ENCODE measurements at places on chromosomes 1 and 21.

GRCh38 chr1:247172996-247173395 is 1.2 kb upstream of the ZNF124 start:
- DNase-seq, result no peak

- DNase-seq, result no peak
Measured at GRCh38 chr1:5648410-5649165, 343.6 kb downstream of the NPHP4 start.

GRCh38 chr1:92701147-92701546 is 83.8 kb downstream of the EVI5 start:
- no peak for DNase-seq

- DNase-seq, result peak; percentile 49
Measured at GRCh38 chr1:93080179-93080823, 1.2 kb downstream of the MTF2 start.

GRCh38 chr1:191895462-191896058 is 262.7 kb upstream of the RGS18 start:
- DNase-seq, result no peak

DNA sequence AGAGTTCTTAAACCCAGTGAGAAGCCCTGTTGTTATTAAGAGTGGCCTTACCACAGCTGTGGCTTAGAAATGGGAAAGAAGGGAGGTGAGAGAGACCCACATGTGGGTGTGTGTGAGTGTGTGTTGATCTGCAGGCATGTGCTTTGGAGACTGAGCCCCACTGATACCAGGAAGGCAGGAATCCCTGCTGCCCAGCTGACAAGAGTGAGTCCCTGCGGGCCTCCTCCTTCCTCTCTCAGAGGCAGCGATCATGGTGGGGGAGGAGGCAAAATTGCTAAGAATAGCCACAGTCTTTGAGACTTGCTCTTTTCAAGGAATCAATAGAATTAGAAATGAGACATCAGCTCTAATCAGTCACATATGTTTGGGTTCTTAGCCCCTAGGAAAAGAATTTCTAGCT is 87.0 kb upstream of the WARS2 start:
- no peak for DNase-seq

DNA sequence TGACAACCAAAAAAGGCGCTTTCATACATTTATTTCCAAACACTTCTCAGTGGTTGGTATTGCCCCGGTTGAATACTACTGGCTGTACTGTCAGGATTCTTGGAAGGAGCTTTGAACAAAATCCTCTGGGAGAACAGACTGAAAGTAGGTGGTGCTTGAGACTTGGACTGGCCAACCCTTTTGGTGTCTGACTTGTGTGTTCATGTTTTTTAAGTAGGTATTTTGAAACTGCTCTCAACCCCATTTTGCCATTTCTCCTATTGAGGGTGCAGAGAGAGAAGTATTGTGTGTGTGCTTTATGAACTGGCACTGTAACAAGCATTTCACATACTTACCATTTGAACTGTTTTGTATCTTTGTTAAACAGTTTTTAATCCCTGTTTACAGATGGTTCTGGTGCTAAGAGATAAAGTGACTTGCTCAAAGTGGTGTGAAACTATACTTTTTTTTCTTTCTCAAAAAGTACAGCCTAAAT is 21.2 kb downstream of the ARID1A start:
- DNase-seq, result no peak

DNA sequence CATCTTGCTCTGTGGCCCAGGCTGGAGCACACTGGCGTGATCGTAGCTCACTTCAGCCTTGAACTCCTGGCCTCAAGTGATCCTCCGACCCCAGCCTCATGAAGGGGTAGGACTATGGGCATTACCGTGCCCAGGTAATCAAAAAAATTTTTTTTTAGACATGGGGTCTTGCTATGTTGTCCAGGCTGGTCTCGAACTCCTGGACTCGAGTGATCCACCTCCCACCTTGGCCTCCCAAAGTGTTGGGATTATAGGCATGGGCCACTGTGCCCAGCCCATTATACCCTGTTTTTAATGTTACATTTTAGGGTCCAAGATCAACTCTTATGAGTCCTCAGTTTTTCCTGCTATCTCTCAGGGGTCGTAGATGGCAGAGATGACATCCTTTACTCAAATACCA is 6.3 kb downstream of the MRAP start:
- DNase-seq, result no peak

DNA sequence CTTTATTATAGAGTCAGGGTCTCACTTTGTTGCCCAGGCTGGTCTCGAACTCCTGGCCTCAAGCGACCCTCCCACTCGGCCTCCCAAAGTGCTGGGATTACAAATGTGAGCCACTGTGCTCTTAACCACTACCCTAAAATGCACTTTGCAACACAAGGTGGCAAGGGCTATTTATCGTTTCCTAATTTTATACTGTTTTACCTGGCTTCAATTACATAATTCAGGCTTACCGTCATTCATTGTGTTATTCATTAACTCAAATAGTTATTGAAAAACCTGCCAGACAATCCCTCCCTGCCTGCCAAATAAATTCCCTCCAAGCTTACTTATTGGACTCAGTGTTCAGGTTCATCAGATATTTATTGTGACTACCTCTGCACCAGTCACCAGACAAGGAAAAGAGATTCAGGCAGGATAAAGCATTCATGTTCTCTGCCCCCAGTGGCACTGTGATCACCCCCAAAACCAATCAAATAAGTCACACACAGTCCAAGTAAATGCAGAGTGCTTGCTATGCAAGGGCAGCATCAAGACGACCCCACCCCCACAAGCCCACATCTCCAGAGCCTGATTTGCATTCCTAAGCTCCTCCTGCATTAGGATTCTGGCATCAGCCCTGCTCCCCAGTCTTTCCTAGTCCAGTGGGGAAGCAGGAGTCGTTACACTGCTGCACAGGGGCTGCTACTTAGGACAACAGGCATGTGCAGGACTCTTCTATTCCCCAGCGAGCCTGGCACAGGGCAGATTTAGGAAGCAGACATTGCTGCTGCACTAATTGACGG is 8.1 kb downstream of the PAQR7 start:
- DNase-seq, result no peak

DNA sequence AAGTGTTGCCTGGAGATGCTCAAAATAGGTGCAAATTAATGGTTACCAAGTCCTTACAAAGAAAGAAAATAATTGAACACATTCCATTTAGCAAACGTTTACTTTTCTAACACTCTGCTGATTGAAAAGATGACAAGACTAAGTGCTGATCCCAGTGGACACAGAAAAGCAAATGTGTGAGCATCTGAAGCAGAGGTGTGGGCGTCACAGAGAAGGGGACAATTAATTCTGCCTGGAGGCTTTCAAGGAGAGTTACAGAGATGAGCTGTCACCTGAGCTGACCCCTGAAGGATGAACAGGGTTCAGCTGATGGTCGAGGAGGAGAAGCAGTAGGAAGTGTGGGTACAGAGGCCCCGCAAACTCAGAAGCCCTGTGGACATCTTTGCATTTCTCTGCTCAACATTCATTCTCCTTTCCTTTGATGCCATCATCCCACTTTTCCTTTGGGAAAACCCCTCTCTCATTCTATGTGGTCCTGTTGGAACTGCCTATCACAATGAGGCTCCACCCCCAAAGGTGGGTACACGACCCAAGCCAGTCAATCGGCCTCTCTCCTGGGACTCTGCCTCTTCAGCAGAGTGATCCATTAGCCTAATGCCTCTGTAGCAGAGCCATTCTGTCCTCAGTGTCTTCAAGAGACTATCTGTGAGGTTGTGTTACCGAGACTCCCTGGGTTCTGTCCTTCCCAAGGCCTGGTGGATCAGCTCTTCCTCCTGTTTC is 17.2 kb upstream of the PLA2G2E start:
- no peak for DNase-seq

- DNase-seq, result no peak
Measured at GRCh38 chr21:34133802-34134201, 60.4 kb downstream of the MRPS6 start.

GRCh38 chr1:204979891-204980649 is 62.9 kb upstream of the CNTN2 start:
- no peak for DNase-seq

- DNase-seq, result no peak
Measured at GRCh38 chr1:29254346-29254745, 18.0 kb downstream of the PTPRU start.

DNA sequence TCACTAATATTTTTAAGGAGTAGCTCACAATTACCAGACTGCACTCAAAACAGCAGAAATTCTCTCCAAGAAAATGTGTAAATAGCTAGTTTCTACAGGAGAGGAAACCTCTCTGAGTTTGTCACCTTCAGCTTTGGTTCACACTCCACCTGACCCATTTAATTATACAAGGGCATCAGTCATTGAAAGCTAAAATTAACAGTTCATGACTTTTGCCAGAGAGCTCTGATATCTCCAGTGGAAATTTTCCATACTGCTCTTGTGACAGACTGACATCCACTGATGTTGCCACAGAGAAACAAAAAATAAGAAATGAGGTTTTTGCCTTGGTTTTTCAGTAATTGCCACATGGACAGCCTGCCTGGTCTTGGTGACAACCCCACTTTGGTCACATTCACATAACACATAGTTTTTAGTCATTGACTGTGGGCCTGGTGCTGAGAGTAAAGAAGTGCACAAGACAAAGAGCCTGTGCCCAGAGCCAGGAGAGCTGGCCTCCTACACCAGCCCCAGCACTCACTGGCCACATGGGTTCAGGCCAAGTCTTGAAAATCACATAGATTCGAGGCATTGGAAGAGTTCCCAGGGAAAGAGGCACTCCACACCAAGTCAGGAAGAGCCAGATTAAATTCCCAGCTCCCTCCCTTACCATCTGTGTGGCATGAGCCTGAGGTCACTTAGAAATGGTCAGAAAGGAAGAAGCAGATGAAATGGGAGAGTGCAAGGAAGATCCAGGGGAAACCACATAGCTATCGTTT is 13.8 kb upstream of the SIM2 start:
- DNase-seq, result no peak
